HFFc6 (cell line): ENCODE measurements at places on chromosomes 1 and 21.

- DNase-seq: no peak
Observed at GRCh38 chr1:175663991-175664390, 79.4 kb downstream of the TNR start.

GRCh38 chr1:109111386-109112055, 2.4 kb upstream of the ELAPOR1 start:
- DNase-seq: no peak

DNA sequence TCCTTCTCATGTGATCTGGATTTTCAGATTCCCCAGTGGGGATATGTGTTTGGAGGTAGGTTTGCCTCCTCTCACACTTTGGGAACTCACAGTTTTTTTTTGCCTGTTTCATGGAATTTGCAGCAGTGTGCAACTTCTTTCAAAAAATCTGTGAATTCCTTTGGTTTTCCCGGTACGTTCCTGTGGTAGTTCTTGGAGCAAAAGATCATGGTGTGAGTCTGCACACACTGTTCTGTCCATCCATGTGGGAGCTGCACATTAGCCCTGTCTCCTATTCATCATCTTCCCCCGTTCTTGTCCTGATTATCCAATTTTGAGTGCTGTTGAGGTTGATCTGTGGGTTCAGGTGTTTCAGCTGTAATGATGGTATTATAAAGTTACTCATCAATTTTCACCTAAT, 30.3 kb upstream of the TACSTD2 start:
- DNase-seq: no peak

- no peak for DNase-seq
Observed at GRCh38 chr1:7617826-7618225, 153.3 kb upstream of the VAMP3 start.

GRCh38 chr1:200415789-200416593, 6.2 kb upstream of the ZNF281 start:
- peak; percentile 96 for DNase-seq

DNA sequence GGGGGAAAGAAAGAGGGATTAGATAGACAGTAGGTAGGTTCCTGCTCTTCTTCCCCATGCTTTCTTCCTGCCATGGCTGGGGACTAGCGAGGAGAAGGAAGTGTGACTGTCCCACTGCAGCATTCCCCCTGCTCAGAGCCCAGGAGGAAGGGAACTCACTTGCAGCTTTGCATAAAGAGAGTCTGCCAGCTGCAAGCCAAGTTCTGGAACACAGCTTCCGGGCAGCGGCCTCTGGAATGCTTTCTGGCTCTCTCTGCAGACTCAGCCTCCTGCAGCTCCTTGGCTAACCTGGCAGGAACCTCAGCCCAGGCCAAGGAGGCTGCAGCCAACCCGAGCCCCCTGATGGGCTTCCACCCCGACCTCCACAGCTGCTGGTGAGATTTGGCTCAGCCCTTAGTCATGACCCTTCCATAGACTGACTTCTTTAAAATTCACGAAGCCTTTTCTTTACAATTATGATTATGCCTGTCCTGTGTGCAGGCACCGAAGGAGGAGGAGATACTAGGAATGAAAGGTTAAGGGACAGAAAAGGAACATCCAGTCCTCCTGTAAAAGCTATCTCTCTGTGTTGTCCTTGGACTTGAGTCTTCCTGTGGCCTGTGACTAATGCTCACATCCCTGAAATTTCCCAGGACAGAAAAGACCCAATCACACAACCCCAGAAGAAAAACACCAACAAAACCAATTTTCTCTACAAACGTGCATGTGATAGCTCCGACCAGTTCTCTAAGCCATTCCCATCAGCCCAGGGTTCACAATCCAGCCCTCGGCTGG, 108.2 kb upstream of the OLIG2 start:
- no peak for DNase-seq
